Cerebellar cortex (tissue), 1 donor: ENCODE measurements at places on chromosomes 16 and 17.

DNA sequence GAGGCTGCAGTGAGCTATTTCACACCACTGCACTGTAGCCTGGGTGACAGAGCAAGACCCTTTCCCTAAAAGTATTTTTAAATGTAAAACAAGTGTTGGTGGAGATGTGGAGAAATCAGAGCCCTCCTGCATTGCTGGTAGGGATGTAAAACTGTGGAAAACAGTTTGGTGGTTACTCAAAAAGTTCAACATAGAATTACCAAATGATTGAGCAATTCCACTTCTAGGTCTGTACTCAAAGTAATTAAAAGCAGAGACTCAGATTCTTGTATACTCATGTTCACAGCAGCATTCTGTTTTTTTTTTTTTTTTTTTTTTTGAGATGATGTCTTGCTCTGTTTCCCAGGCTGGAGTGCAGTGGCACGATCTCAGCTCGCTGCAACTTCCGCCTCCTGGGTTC lies 141.8 kb downstream of the PITPNC1 start:
- DNase-seq: no peak

- peak; percentile 59 for DNase-seq
These were observed 12.4 kb downstream of the AMZ2 start for GRCh38 chr17:68260051-68260762.

DNA sequence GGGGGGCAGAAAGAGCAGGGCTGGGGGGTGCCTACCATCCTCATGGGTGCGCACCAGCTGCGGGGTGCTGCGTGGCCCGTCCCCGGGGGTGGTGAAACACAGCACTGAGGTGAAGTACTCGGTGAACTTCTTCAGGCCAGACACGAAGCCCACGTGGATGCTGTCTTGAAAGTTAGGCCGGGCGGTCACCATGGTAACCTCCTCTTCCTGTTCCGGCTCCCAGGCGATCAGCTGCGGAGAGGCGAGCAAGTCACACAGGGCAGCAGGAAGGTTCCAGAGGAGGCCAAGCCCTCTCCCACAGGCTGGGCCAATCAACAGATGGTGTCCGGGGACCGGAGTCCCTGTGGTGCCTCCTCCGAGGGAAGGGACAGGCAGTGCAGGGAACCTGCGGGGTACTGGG lies 90.1 kb upstream of the CDC42EP4 start:
- peak; percentile 19 for DNase-seq

DNA sequence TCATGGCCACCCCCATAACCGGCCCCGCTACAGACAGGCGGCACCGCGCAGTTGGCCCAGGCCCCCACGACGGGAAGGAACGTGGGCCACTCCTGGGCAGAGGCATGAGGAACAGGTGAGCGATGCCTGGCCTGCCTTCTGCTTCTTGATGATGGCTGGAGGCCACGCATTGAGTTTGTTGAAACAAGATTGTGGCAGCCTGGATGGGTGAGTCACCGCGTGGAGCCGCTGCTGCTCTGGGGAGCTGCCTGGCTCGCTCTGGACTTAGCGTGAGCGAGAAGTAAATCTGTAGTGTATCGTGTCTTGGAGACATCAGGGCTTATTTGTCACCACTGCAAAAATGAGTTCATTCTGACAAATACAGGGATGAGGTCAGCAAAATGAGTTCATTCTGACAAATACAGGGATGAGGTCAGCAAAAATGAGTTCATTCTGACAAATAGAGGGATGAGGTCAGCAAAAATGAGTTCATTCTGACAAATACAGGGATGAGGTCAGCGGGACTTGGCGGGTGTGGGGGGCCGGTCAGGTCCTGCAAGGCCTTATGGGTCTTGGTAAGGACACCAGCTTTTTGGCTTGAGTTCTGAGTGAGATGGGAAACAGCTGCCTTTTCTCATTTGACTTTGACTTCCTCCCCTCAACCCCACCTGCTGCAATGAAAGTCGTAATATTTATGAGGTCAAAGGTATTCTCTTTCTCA lies 93.0 kb downstream of the SEC14L1 start:
- DNase-seq: no peak

DNA sequence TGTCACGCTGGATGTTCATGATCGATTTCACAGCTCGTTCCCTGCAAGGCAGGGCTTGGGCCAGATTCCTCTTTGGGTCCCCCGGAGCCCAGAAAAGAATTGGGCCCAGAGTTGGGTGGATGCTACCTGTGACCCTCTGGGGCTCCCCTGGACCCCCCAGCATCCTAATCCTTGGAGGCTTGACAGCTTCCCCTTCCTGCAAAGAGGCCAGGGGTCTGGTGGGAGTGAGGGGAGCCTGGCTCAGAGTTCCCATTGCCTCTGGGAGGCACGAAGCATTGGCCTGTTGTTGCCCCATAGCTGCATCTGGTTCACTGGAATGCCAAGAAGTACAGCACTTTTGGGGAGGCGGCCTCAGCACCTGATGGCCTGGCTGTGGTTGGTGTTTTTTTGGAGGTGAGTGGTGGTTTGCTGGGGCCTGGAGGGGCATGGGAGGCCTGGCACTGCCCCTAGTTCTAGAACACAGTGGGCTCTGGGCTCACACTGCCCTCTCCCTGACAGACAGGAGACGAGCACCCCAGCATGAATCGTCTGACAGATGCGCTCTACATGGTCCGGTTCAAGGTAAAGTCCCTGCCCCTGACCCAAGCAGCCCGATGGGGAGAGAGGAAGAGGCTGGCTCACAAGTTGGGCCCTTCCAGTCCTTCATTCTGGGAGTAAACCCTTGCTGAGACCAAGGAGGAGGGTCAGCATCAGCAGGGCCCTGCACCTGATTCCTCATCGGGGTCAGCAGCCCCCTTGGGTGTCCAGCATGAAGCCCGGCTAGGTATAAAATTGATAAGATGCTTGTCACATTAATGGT lies 7.2 kb downstream of the CA7 start:
- no peak for DNase-seq

GRCh38 chr17:63973930-63974593 lies 1.3 kb upstream of the SCN4A start:
- no peak for DNase-seq

DNA sequence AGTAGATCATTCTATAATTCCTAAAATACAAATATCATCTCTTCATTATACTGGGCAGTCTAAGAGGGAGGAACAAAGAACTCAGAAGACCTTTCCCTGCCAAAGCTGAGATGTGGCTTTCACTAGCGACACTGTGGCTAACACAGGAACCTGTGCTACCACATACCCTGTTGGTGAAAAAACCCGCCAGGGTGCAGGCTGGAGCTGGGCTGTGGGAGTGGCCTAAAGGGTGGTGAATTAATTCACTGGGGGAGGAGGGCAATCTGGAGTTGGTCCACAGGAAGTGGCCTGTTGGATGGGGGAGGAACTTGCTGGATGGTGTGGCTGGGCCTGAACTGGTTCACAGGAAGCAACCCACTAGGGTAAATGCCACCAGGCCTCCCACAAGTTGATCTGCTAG lies 7.4 kb downstream of the ZNF594 start:
- DNase-seq: no peak

- DNase-seq: no peak
These were observed 53.1 kb upstream of the CHMP6 start for GRCh38 chr17:80938556-80938955.

- DNase-seq: no peak
These were observed 59.2 kb upstream of the ADORA2B start for GRCh38 chr17:15885770-15886169.

DNA sequence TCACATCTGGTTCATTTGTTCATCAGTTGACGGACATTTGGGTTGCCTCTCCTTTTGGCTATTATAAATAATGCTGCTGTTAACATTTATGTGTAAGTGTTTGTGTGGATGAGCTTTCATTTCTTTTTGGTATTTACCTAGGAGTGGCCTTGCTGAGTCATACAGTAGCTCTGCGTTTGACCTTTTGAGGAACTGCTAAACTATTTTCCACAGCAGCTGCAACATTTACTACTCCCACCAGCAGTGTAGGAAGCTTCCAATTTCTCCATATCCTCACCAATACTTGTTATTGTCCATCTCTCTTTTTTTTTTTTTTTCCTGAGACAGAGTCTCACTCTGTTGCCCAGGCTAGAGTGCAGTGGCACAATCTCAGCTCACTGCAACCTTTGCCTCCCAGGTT lies 20.7 kb upstream of the PLCG2 start:
- no peak for DNase-seq

DNA sequence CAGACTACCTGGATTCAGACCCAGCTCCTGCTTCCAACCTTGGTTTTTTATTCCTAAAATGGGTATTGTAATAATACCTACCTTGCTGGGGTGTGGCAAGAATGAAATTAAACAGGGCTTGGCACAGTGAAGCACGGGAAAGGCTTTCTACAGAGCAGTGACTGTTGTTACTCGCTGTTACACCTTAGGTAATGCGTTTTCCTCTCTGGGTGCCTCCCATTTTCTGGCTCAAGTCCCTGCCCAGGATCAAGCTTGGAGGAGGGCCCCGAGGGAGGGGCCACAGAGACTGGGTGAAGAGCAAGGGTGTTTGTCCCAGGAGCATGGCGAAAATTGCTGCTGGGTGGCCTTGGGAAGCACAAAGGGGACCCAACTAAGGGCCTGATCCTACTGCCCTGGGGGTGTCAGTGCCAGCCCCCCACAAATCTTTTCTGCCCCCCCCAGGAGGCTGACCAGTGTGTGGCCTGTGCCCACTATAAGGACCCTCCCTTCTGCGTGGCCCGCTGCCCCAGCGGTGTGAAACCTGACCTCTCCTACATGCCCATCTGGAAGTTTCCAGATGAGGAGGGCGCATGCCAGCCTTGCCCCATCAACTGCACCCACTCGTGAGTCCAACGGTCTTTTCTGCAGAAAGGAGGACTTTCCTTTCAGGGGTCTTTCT lies 13.3 kb downstream of the MIEN1 start:
- no peak for DNase-seq

GRCh38 chr16:80620736-80621605 lies 80.2 kb downstream of the DYNLRB2 start:
- DNase-seq: peak; percentile 85

DNA sequence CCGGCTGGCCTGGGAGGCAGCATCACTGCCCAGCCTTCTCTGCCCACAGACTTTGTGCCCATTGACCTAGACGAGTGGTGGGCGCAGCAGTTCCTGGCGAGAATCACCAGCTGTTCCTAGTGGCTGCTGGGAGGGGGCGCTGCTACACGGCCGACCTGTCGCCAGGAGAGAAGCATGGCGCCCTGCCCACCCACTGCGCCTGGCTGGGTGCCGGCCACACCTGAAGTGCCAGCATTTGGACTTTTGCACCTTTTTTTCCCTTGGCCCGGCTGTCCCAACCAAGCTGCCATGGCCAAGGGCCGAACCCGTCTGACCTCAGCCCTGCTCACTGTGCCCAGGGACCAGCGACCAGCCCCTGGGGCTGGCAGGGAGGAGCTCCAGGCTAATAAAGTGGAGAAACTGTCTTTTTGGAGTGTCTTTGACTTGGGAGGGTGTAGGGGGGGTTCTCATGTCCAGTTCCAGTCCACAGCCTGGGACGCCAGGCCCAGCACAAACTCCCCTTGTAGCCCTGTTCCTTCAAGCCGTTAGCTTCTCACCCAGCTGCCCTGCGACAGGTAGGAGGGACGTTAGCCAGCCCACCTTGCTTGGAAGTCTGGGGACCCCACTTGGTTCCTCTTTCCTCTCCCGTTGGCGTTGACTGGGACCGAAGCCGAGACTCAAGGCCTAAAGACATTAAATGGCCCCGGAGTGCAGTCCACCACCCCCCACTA lies 939 bp upstream of the WDR90 start:
- DNase-seq: peak; percentile 45

GRCh38 chr17:83004791-83005380 lies 74.5 kb upstream of the METRNL start:
- DNase-seq: no peak

DNA sequence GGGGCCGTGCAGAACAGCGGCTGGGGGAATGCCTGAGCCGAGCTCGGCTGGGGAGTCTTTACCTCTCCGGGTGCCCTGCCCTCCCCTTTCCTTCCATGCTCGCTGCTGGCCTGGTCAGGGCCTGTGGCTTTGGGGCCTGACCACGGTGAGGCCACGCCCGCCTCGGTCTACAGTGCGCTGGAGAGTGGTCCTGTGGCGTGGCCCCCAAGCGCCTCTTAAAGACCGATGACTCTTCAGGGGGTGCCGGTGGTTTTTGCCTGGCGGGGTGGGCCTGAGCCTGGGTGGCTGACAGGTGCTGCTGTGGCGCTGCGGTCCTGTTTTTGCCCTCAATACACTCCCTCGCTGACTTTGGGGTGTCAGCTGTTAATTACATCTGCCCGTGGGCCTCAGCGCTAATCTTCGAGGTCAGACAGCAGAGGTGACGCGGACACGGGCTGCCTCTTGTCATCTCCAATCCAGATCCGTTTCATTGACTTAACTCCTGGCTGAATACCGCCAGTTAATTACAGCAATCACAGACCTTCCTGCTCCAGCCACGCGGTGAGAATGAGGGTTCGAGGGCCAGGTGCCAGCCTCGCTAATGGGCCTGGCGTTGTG lies 29.7 kb downstream of the GSE1 start:
- no peak for DNase-seq

- no peak for DNase-seq
These were observed 8.7 kb downstream of the DNAI2 start for GRCh38 chr17:74282587-74283370.

GRCh38 chr16:24988129-24988518 lies 27.0 kb downstream of the ARHGAP17 start:
- DNase-seq: no peak

- DNase-seq: no peak
These were observed 7.6 kb downstream of the RCVRN start for GRCh38 chr17:9897372-9897968.

DNA sequence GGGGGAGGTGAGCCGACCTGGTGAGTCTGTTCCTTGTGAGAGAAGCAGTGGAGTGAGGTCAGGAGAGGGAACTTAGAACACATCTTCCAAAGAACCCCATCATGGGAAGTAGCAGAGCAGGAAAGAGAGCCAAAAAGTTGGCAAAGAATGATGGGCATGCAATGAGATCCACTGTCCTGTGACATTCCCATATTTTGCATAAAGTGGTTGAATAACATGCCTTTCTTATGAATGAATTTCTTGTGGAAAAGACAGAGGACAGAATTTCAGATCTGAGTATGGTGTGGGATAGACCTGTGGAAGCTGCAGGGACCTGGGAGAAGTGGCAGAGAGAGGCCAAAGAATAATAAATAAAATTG lies 41.3 kb downstream of the TMEM100 start:
- DNase-seq: no peak

DNA sequence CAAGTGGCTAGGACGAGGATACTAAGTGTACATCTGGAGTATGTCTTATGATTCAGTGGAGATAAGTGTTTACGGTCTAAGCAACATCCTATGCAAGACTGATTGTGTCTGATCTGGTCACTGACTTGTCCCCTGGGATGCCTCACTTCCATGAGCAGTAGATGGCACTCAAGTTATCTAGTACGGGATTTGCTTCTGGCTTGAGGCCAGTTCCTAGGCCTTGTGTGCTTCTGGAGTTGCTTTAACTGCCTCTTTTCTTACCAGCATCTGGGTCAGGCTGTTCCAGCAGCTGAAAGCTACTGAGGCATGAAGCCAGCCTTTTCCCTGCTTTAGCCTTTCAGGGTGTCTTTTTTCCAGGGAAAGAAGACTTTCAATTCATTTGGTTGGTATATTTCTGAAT lies 23.0 kb downstream of the SUPT6H start:
- DNase-seq: peak; percentile 56
